AG20443 (cell line): ENCODE measurements at places on chromosomes 16 and 17.
A peak's percentile ranks its signal among the peaks of the same experiment; 100 is the strongest.

GRCh38 chr16:64397945-64398508, 723.8 kb downstream of the CDH11 start:
- DNase-seq = peak; percentile 31

GRCh38 chr17:71168053-71168741, 952.6 kb upstream of the SOX9 start:
- no peak for DNase-seq

DNA sequence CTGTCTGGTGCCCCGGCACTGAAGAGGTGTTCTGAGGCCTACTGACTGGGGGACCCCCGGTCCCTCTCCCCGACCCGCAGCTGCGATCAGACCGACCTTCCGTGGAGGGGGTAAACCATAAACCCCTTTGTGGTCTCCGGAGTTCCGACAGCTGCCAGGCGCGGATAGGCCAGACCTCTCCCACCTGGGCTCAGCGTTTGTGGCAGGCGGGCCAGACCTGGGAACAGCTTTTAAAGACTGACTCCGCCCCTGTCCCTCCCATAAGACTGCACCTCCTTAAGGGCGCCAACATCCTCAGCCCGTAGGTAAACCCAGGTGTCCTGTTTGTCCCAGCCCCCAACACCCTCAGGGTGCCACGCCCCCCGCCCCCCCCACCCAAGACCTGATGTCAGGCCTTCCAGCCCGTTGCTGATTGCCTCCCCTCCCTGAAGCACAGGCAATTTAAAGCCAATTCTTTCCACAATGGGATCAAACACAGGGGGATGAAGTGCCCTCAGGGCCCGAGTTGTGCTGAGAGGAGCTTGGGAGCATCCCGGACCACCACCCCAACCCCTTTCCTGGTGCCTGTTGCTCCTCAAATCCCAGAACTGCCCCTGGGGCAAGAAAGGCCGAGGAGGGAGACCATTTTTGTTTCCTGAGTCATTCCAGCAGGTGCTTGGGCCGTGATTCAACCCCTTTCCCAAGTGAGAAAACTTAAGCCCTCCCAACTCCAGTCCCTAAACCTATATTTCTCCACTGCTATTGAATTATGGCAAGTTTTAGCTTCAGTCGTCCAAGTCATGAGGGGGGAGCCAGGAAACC, at the start of gene SOX15:
Gene SOX15 (minus strand): TSS at position 204 of the 801 bp plus-strand sequence. CDS start 418 bp downstream, outside the sequence.
- peak; percentile 22 for DNase-seq

DNA sequence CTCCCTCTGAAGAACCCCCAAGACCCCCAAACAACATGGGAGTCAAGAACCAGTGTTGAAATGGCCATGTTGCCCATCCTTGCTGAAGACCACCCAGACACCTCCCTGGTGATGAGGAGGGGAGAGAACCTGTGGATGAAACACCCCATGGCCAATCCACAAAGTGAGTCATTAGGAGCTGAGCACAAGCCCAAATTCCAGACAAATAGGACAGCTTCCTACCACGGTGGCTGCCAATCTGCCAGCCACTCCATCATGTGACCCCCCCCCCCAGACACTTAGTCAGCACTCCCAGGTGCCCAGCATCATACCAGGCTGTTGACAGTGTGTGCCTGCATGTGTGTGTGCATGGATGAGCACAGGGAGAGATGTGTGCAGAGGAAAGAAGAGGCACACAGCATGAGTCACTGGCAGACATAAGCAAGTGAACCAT, 26.4 kb upstream of the RPL38 start:
- no peak for DNase-seq

DNA sequence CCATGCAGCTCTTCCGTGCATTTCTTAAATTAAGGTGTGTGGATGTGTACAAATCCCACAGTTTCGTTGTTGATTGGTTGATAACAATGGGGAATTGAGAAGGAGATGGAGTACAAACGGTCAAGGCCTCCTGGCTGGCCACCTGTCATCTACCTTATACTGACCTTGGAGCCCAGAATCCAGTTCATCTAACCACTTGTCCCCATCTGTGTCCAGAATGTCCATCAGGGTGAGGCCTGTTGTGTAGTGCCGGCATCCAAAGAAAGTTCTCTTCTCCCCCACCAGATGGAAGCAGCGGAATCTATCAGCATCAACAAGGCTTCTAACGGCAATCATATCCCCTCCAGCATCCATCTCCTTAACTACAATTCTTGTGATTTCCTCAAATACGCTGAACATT, 1.5 kb downstream of the GSDMB start:
- peak; percentile 30 for DNase-seq
